RPMI8226 (cell line): ENCODE measurements at places on chromosomes 3 and 15.

DNA sequence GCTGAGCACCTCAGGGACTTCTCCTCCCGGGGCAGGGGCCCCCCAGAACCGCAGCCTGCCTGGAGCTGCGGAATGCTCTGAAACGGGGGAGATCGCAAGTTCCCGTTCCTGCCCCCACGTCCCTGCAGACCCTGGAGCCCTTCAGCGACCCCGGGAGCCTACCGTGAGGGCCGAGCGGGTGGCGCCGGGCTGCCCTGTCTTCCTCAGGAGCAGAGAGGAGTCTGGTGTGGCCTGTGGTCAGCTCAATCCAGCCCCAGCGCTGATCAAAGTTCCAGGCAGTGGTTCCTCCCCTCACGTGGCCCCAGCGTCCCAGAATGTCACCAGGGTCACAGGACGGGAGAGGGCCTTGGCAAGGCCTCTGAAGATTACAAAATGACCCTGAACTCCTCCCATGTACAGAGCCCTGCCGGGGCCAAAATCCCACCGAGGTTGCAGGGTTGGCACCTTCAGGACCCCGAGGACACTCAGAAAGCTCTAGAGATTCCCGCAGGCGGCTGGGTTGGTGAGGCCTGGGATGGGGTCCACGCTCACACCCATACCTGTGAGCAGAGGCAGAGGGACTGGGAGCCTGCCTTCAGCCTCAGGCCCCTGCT is at the start of gene CPN2:
TSS of gene CPN2 (minus strand) at position 249 of the 593 bp plus-strand sequence. CDS start 8,626 bp downstream, outside the sequence.
- DNase-seq: no peak

- no peak for DNase-seq
These were observed 2.8 kb downstream of the SEMA4B start for GRCh38 chr15:90203922-90204321.

GRCh38 chr3:108079877-108080276 is 11.0 kb downstream of the CD47 start:
- no peak for DNase-seq

DNA sequence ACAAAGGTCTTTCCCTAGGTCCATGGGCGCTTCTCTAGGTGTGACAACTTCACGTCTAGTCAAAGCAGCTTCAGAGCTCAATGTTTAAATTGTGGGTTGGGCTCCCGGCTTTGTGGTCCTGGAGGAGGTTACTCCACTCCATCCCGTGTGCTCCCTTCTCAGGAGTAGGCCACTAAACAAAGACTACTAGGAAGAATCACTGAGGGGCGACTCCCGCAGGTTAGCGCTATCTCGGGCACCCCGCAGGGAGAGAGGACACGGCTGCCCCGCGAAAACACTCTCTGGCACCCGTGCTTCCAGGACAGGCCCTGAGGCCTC is 500 bp downstream of the PARP6 start:
- DNase-seq: peak; percentile 43

GRCh38 chr15:93485438-93486327 is 396.7 kb upstream of the RGMA start:
- DNase-seq: no peak

- no peak for DNase-seq
These were observed 264.6 kb downstream of the ZIC4 start for GRCh38 chr3:147141516-147142288.

DNA sequence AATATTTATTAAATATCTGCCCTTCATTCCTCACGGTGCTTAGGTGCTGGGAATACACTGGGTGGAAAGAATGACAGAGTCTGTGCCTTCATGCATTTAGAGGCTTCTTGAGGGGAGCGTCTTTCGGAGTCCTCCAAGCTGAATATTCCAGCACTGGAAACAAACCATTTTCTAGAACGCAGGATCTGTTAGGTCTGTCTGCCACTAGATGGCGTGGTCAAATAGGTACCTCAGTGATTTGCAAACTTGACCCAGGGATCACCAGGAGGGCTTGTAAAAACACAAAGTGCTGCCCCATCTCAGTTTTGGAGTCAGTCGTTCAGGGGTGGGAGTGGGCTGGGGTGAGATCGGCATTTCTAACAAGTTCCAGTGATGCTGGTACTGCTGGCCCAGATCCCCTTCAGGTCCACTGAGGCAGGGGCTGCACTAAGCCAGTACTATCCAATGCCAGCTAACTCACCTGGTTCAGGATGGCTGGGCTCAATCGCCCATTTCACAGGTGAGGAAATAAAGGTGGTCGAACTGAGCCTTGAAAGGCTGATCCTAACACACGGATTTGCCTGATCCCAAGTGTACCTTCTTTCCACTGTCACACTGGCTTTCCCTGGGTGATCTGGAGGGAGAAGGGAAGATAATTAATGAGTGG is 14.8 kb downstream of the ARNT2 start:
- peak; percentile 48 for DNase-seq

DNA sequence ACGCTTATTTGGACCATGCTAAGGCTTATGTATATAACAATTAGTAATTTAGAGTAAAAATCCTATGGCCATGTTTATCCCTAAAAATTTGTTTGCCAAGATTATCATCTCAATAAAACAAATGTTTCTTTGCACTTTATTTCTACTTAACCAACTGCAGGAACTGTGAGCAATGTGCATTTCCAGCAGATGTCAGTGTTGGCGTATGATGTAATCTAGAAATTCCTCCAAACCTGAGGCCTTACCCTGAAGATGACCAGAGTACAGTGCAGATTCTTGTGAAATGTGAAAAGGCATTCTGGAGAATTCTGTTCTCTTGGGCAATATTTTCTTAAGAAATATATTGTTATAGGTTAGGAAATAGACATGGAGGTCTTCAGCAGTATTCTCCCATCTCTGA is 205.9 kb downstream of the MBNL1 start:
- peak; percentile 67 for DNase-seq
